ENCODE measurements at places on chromosomes 2 and 18.

DNA sequence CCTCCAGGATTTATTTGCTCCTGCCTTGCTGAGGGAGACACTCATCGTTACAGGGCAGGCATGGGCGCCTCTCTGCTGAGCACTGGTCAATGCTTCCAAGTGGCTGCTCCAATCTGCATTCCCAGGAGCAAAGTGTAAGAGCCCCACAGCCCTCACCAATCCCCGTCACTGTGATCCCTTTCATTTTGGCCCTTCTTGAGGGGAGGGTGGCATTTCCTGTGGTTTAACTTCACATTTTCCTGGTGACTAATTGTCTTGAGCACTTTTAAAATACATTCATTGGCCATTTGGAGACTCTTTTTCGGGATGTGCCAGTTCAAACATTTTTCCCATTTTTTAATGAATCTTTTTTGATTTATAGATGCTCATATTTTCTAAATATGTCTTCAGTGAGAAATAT, 33.0 kb downstream of the TPO start:
- no peak for DNase-seq

DNA sequence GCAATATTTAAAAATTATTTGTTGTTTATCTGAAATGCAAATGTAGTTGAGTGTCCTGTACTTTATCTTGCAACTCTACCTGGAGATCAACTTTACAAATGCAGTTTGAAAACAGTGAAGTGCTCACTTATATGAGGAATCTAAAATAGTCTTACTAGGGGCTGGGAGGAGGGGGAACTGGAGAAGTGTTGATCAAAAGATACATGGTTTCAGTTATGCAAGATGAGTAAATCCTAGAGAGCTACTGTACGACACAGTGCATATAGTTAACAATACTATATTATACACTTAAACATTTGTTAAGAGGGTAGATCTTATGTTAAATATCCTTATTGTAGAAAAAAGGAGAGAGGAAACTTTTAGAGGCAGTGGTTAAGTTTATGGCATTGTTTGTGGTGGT, 241.9 kb downstream of the BCL11A start:
- no peak for DNase-seq

DNA sequence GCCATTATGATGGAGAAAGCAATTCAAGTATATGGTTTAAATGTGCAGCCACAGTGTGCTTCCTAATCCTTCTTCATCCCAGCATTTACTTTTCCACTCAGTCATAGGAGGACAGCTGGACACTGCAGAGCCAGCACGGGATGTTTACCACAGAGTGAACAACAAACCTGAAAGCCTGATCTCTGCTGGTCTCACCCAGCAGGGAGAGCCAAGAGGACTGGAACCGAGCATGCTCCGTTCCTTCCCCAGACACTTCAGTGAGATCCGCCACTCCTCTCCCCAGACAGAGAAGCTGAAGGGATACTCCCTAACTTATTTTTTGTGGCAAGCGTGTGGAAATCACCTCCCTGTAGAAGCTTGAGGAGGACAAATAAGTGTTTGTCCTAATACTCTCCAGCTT, 23.2 kb upstream of the GORASP2 start:
- no peak for DNase-seq

GRCh38 chr2:36727550-36727949, 31.0 kb downstream of the VIT start:
- no peak for DNase-seq
